ENCODE measurements at places on chromosomes 1 and 21.

GRCh38 chr1:172654535-172654934 lies 4.4 kb upstream of the FASLG start:
- DNase-seq, result peak; percentile 77

DNA sequence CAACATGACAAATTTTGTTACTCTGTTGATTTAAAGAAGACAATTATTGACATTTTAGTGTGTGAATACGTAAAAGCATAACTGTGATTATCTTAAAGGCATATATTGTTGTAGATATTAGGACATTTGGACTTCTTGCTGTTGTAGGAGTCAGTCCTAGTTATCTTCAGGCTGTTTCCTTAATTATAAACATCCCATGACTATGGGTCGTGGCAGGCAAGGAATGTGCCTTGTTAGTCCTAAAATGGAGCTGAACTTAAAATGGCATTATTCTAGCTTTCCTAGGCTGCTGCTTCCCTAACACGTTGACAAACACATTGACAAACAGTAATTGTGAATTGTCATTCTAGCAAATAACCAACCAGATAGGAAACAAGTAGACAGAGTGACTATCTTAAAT lies 4.4 kb upstream of the MPZL1 start:
- peak; percentile 29 for DNase-seq

- peak; percentile 86 for DNase-seq
Measured at GRCh38 chr1:18922319-18922726, 20.0 kb upstream of the ALDH4A1 start.

DNA sequence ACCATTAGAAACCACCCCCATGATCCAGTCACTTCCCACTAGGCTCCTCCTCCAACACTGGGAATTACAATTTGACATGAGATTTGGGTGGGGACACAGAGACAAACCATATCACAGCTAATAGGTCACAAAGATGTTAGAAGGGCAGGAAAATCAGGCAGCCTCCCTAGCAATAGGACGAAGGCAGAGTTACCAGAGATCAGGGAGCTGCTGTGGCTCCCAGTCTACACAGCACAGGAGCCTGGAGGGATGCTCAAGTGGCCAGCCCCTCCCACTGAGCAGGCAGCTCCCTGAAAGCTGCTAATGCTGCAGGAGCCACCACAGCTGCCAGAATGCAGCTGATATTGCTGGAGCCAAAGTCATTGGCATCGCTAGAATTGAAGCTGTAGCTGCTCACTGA lies 51.0 kb downstream of the CR1L start:
- no peak for DNase-seq

GRCh38 chr1:79190074-79190473 lies 183.5 kb upstream of the ADGRL4 start:
- no peak for DNase-seq

GRCh38 chr1:32012709-32013385 lies 821 bp upstream of the KHDRBS1 start:
- DNase-seq, result no peak

GRCh38 chr1:156931211-156931952 lies 10.9 kb downstream of the LRRC71 start:
- DNase-seq, result no peak

DNA sequence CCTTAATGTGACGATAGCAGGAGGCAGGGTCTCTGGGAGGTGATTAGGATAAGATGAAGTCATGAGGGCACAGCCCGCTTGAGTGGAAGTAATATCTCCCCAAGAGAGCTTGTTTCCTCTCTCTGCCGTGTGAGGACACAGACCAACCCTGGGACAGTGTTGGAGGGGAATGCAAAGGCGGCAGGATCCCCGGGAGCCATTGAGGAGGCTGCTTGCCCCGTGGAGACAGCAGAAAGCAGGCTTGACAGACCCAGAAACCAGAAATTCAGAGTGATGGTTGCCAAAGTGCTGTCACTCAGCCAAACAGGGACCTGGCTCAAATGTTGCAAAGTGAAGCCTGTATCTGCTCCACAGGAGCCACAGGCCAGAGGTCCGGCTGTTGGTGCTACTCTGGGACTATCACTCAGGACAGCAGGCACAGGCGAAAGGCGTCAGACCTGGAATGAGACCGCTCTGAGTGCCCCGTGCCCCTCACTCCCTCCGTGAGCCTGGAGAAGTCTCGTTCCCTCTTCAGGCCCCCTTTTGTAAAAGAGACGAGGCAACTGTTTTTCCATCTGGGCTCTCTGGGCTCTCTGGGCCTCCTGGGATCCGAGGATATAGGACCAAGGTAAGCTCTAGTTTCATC lies 96.6 kb upstream of the VANGL1 start:
- DNase-seq, result no peak

GRCh38 chr1:50349242-50349565 lies 74.0 kb downstream of the DMRTA2 start:
- DNase-seq, result no peak

DNA sequence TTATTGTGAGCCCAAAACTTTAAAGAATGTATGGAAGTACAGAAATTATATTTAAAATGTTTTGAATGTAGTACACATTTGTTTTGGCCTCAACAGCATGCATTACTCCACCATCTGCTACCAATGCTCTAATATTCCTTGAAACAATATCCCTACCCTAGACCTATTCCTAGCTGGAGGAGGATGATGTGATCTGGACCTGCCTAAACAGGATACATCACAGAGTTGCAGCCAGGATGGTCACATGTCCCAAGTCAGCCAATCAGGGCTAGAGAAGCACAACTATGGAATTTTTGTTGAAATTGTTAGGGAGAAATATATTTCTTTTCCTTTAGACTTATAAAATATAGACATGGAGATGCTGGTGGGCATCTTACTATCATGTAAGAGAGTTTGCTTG lies 623.3 kb upstream of the NR5A2 start:
- peak; percentile 63 for DNase-seq

- no peak for DNase-seq
Measured at GRCh38 chr1:199799116-199799515, 228.4 kb upstream of the NR5A2 start.

DNA sequence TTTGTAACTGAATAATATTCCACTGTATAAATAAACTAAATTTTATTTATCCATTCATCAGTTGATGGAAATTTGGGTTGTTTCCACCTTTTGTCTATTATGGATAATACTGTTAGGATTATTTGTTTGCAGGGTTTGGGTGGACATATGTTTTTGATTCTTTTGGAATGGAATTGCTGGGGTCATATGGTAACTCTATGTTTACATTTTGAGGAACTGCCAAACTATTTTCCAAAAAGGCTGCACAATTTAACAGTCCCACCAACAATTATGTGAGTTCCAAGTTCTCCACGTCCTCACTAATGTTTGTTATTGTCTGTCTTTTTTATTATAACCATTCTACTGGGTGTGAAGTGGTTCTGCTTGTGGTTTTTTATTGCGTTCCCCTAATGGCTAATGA lies 4.3 kb upstream of the SERBP1 start:
- peak; percentile 59 for DNase-seq

DNA sequence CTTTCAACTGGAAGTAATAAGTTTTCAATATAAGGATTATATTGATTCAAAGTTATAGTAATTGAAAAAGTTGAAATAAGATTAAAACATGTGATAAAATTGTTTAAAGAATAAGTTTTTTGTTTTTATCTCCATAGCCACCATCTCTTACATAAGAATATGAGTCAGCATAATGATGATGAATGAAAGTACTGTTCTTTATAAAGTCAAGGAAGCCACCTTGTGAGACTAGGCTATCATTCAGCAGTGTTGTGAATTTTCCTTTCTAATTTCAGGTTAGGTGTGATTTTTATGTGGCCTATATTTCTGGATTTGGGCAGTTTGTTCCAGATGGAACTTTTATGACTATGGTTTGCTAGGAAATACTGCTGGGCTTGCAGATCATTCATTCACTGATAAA lies 22.4 kb upstream of the ASB17 start:
- no peak for DNase-seq

GRCh38 chr1:229625071-229625914 lies 629 bp downstream of the TAF5L start:
- peak; percentile 26 for DNase-seq

DNA sequence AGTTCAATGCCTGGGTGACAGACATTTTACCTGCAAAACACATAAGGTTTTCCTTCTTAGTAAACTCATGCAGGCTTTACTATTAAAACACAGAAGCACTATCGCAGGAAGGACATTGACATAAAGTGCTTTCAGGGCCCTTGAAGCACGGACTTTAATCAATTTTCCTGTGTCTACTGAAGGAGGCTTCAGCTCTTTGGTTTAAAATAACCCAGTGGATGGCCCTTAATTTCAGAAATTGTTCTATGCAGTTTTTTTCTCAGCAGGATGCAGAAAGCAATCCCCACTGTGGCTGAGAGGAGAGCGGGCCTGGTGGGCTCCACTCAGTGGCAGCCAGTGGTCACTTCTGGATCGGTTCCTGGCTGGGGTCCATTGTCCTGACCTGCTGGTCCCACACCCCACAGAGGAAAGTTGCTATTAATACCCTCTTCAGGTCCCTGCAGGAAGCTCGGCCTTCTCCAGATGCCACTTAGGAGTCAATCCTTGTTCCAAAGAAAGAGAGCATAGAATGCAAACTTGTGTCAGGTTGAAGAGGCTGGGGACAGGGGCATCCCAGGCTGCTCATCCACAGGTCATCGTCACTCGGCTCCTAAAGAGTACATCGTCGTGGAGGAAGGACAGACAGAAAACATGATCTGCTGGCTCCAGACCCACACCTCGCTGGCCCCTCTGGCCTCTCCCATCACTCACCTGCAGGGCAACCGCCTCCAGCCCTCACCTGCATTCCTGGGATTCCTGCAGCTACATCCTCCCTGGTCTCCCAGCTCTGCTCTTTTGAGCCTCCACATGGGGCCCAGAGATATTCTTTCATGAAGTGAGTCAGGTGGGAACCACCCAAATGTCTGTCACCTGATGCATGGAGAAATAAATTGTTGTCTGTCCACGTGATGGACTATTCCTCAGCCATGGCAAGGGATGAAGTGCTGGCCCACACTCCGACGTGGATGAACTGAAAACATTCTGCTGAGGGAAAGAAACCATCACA lies 153.1 kb downstream of the PSMG1 start:
- DNase-seq, result no peak

- DNase-seq, result no peak
Measured at GRCh38 chr1:31790641-31791091, 25.2 kb downstream of the SPOCD1 start.

DNA sequence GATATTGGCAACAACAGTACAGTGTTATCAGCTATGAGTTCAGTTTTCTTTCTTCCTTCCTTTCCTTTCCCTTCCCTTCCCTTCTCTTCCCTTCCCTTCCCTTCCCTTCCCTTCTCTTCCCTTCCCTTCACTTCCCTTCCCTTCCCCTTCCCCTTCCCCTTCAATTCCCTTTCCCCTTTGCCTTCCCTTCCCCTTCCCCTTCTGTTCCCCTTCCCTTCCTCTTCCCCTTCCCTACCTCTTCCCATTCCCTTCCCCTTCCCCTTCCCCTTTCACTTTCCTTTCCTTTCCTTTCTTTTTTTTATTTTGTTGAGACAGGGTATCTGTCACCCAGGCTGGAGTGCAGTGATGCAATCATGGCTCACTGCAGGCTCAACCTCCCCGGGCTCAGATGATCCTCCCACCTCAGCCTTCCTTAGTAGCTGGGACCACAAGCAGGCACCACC lies 72.3 kb upstream of the CAPZB start:
- DNase-seq, result peak; percentile 35

Data from fibroblast of skin of abdomen (primary cell).